ENCODE measurements at places on chromosomes 12 and 14.

DNA sequence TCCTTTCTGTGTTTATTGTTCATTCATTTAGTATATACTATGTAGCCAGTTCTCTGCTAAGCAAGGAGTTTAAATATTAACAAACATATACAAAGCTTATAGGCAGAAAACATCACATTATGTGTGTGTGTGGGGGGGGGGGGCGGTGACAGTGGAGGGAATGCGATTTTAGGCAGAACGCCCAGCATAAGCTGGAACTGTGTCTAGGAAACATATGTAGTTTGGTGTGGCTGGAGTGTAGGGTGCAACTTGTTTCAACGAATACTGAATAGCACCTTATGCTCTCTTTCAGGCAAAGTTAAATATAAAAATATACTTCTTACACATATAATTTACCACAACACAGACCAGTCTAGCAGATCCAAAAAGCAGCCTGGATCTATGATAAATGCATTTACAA lies 980.6 kb downstream of the SLC6A15 start:
- no peak for DNase-seq

- DNase-seq: no peak
Measured at GRCh38 chr12:97680751-97681150, 218.1 kb downstream of the RMST start.

GRCh38 chr12:2359725-2360629 lies 307.2 kb downstream of the CACNA1C start:
- DNase-seq: no peak

DNA sequence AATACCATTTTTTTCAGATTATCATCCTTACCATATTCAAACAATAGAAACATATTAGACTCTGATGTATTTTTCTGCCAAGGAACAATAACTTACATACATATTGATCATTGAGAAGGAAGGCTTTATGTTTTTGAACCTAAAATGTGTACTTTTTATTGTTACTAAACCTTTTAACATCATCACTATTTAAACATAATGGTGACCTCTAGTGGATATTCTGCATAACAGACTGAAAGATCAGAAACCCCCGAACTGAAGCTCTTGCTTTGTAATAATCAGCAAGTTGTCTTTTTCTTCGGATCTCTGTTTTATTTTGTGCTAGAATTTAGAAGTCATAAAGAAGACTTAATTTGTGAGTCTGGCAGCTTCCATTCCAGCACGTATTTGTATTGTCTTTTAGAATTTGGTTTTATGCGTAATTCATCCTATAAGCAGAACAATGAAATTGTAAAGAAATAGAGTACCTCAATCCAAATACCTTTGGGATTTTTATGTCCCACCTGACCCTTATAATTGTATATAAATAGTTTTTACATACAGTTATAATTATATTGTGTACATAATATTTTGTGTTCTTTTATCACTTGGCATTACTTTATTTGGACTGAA lies 125.9 kb upstream of the ATF1 start:
- no peak for DNase-seq

- DNase-seq: no peak
Measured at GRCh38 chr12:58414398-58414871, 473.1 kb downstream of the ATP23 start.

GRCh38 chr12:82721726-82722125 lies 35.0 kb downstream of the TMTC2 start:
- no peak for DNase-seq

GRCh38 chr14:71539650-71540285 lies 392.5 kb upstream of the RGS6 start:
- no peak for DNase-seq

- DNase-seq: no peak
Measured at GRCh38 chr14:89801136-89801535, 153.4 kb downstream of the EFCAB11 start.

GRCh38 chr14:68528040-68528687 lies 264.7 kb downstream of the ZFP36L1 start:
- no peak for DNase-seq

DNA sequence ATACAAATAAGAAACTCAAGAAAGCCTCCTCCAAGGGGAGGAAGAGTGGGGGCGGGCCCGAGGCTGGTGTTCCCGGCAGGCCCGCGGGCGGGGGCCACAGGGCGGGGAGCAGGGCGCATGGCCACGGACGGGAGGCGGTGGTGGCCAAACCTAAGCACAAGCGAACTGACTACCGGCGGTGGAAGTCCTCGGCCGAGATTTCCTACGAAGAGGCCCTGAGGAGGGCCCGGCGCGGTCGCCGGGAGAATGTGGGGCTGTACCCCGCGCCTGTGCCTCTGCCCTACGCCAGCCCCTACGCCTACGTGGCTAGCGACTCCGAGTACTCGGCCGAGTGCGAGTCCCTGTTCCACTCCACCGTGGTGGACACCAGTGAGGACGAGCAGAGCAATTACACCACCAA lies 8.7 kb downstream of the DACT1 start:
- DNase-seq: no peak

DNA sequence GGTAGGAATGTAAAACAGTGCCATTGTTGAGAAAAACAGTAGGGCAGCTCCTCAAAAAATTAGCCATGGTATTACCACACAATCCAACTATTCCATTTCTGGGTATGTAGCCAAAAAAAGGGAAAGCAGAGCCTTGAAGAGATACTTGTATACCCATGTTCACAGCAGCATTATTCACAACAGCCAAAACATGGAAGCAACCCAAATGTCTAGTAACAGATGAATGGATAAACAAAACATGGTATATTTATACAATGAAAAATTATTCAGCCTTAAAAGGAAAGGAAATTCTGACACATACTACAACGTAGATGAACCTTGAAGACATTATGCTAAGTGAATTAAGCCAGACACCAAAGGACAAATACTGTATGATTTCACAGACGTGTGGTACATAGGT lies 67.6 kb upstream of the GNG2 start:
- no peak for DNase-seq

DNA sequence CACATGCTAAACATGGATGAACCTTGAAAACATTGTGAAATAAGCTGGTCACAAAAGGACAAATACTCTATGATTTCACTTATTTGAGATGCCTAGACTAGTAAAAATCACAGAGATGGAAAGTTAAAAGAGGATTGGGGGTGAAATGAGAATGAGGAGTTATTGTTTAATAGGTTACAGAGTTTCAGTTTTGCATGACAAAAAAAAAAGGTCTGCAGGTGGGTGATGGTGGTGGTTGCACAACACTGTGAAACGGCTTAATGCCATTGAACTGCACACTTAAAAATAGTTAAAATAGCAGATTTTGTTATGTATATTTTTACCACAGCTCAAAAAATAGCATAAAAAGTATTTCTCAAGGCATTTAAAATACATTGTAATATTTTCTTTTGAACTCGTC lies 151.9 kb upstream of the NRXN3 start:
- no peak for DNase-seq

DNA sequence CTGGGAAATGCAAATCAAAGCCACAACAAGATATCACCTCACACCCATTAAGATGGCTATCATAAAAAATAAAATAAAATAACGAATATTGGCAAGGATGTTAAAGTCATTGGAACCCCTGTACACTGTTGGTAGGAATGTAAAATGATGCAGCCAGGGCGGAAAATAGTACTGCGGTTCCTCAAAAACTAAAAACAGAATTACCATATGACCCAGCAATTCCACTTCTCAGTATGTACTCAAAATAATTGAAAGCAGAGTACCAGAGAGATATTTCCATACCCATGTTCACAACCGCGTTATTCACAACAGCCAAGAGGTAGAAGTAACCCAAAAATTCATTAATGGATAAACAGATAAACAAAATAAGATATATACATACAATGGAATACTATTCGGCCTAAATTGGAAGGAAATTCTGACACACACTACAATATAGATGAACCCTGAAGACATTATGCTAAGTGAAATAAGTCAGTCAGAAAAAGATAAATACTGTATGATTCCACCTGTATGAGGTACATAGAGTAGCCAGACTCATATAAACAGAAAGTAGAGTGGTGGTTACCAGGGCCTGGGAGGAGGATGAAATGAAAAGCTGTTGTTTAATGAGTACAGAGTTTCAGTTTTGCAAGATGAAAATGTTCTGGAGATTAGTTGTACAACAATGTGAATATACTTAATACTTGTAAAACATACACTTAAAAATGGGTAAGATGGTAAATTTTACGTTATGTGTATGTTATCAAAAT lies 84.6 kb downstream of the TXNDC16 start:
- no peak for DNase-seq

All from T-helper 22 cell (primary cell).